Upper lobe of right lung (tissue), 1 donor: ENCODE measurements at places on chromosomes 4 and X. TPM values are rescaled to one million over a fixed set of nuclear protein-coding genes. Genes with fewer than 3 reads are reported as not detected.

GRCh38 chr4:15848191-15848842, 70.2 kb downstream of the CD38 start:
- no peaks in the 10 kb centered on the region for H3K4me1 ChIP-seq
- H3K27me3 ChIP-seq: no peaks in the 10 kb centered on the region
- H3K27ac ChIP-seq: no peak overlapping the region
- no peak for DNase-seq

The SSX3 gene
- total RNA-seq: not detected

The S100P gene
- total RNA-seq: 3.6 TPM

The TAF7L gene
- not detected for total RNA-seq

The GABRB1 gene
- not detected for total RNA-seq

The HSD17B13 gene
- total RNA-seq: 1.7 TPM

DNA sequence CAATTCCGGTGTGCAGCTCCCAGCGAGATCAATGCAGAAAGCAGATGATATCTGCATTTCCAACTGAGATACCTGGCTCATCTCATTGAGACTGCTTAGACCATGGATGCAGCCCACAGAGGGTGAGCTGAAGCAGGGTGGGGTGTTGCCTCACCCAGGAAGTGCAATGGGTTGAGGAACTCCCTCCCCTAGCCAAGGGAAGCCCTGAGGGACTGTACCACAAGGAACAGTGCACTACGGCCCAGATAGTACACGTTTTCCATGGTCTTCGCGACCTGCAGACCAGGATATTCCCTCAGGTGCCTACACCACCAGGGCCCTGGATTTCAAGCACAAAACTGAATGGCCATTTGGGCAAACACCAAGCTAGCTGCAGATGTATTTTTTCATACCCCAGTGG, 150.0 kb downstream of the TET2 start:
- H3K4me3 ChIP-seq: no peak overlapping the region
- H3K4me1 ChIP-seq: no peaks in the 10 kb centered on the region
- no peak overlapping the region for H3K27ac ChIP-seq
- DNase-seq: peak; percentile 44

The HSD17B10 gene
- total RNA-seq: 46.7 TPM

DNA sequence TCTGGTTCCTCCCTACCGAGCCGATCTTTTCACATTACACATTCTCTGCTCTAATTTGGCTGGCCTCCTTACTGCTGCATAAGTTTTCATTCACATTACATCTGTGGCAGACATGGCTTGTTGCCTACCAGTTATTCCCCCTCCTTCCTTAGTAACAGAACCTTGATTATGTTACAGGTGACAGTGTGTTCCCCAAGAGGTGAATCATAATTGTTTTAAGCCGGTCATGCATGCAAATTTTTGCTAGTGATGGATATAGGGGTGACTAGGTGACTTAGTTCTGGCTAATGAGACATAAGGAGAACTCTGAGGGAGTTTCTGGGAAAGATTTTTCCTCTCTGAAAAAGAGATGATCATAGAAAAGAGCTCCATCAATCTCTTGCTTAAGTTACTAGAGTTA, 8.4 kb upstream of the LAMP2 start:
- DNase-seq: no peak
- no peak overlapping the region for H3K27ac ChIP-seq
- H3K4me3 ChIP-seq: no peak overlapping the region
- H3K27me3 ChIP-seq: no peaks in the 10 kb centered on the region
- no peaks in the 10 kb centered on the region for H3K36me3 ChIP-seq

DNA sequence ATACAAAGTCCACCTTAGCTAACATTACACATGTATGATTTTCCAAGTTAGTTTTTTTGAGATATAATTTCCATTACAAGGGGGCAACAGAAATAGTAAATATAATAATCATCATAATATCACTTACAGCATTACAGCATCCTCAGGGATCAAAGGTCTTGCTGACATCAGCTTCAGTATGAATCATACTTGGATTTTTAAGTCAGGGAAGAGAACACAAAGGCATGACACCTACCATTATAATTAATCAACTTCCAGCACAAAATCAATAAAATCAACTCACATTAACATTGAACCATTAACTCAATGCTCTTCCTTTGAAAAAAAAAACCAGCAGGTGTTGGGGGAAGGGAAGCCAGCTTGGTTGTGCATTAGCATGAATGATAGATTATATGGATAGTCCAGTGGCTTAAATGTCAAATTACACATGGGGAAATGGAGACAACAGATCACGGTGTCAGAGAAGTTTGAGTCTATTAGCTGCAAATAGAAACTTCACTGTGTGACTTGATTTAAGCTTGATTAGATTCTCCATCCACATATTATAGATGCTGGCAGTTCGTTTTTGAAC, 66.9 kb upstream of the CAPN6 start:
- no peaks in the 10 kb centered on the region for H3K27me3 ChIP-seq
- no peaks in the 10 kb centered on the region for H3K4me1 ChIP-seq
- H3K36me3 ChIP-seq: no peaks in the 10 kb centered on the region
- no peak for DNase-seq
- no peak overlapping the region for H3K4me3 ChIP-seq

GRCh38 chr4:156578713-156579112, 392.9 kb downstream of the PDGFC start:
- H3K4me3 ChIP-seq: no peak overlapping the region
- no peak for DNase-seq
- H3K36me3 ChIP-seq: no peaks in the 10 kb centered on the region
- H3K27ac ChIP-seq: no peak overlapping the region

DNA sequence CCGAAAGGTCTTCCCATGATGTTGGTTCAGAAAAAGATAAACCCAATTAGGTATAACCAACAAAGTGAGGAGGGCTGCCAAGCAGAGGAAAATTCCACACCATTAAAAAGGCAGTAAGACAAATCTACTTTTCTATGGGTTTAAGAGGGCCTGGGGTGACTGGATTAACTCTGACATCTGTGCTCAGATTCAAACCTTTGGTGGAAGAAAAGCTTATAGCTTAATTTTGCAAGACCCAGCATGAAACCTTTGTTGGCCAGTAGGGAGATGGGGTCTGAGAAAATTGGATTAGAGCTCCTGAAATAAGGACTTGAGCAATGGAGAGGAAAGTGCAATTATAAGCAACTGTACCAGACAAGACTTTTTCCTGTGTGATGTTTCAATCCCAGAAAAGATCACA, 104.2 kb downstream of the KDR start:
- no peaks in the 10 kb centered on the region for H3K27me3 ChIP-seq
- no peak for DNase-seq
- no peaks in the 10 kb centered on the region for H3K4me1 ChIP-seq
- H3K27ac ChIP-seq: no peak overlapping the region
- H3K36me3 ChIP-seq: no peaks in the 10 kb centered on the region

The NLGN4X gene
- 4.2 TPM for total RNA-seq

- H3K36me3 ChIP-seq: no peaks in the 10 kb centered on the region
- no peaks in the 10 kb centered on the region for H3K27me3 ChIP-seq
- DNase-seq: peak; percentile 85
- peak overlapping the region; percentile 85 for H3K27ac ChIP-seq
Measured at GRCh38 chrX:49053223-49054072, 5.4 kb upstream of the CCDC120 start.

GRCh38 chr4:48337731-48338130, 3.6 kb upstream of the SLAIN2 start:
- no peaks in the 10 kb centered on the region for H3K36me3 ChIP-seq
- no peak for DNase-seq
- H3K4me3 ChIP-seq: no peak overlapping the region
- no peaks in the 10 kb centered on the region for H3K27me3 ChIP-seq
- no peaks in the 10 kb centered on the region for H3K4me1 ChIP-seq

- peak overlapping the region; percentile 51 for H3K27ac ChIP-seq
- no peaks in the 10 kb centered on the region for H3K36me3 ChIP-seq
- H3K4me1 ChIP-seq: peaks cover 15% of the 10 kb centered on the region
- no peaks in the 10 kb centered on the region for H3K27me3 ChIP-seq
- H3K4me3 ChIP-seq: no peak overlapping the region
Measured at GRCh38 chrX:68684919-68685304, 37.4 kb downstream of the STARD8 start.

DNA sequence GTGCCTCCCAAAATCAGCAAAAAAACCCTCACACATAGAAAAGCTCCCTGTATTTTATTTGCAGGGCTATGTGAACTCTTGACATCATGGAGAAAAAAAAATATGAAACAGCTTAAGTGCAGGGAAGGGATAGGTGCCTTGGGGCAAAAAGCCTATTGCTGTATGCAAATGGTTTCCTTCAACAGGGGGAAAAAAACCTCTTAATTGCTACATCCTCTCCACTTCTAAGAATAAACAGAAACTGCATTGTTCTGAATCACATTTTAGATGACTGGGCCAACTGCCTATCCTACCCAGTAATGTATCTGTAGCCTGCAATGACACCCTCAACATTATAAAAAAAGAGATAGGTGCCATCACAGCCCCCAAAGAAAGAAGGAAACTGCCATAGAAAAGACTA, 229.4 kb upstream of the GALNTL6 start:
- DNase-seq: no peak
- no peaks in the 10 kb centered on the region for H3K4me1 ChIP-seq
- no peak overlapping the region for H3K27ac ChIP-seq
- H3K27me3 ChIP-seq: no peaks in the 10 kb centered on the region
- H3K4me3 ChIP-seq: no peak overlapping the region
- no peaks in the 10 kb centered on the region for H3K36me3 ChIP-seq

The HSFX3 gene
- total RNA-seq: not detected

GRCh38 chr4:27245216-27245615, 384.6 kb downstream of the STIM2 start:
- H3K27me3 ChIP-seq: no peaks in the 10 kb centered on the region
- H3K36me3 ChIP-seq: no peaks in the 10 kb centered on the region
- DNase-seq: no peak
- no peak overlapping the region for H3K4me3 ChIP-seq
- H3K27ac ChIP-seq: no peak overlapping the region
- no peaks in the 10 kb centered on the region for H3K4me1 ChIP-seq

The WDFY3 gene
- total RNA-seq: 126 TPM

GRCh38 chr4:156811286-156811685, 160.3 kb downstream of the PDGFC start:
- no peak for DNase-seq
- H3K27ac ChIP-seq: no peak overlapping the region
- H3K27me3 ChIP-seq: no peaks in the 10 kb centered on the region
- no peak overlapping the region for H3K4me3 ChIP-seq
